Stomach (tissue), 19 donors: ENCODE measurements at places on chromosomes 2 and 18. TPM values are rescaled to one million over a fixed set of nuclear protein-coding genes. Genes with fewer than 3 reads are reported as not detected.

Gene SCG2
- 1.2 TPM for polyA plus RNA-seq

Gene BCL11A
- polyA plus RNA-seq = 1.2 TPM

Gene ST8SIA3
- polyA plus RNA-seq = 0.35 TPM

Gene RIT2
- polyA plus RNA-seq = not detected

Gene GAREM2
- polyA plus RNA-seq = 1.7 TPM

Gene CLHC1
- 8.8 TPM for polyA plus RNA-seq

Gene SPATA3
- polyA plus RNA-seq = not detected

Gene RTN4
- polyA plus RNA-seq = 40.8 TPM

Gene CD207
- not detected for polyA plus RNA-seq

Gene RUFY4
- polyA plus RNA-seq = 0.12 TPM

Gene SLC9A4
- 4.7 TPM for polyA plus RNA-seq

Gene TMEM247
- polyA plus RNA-seq = not detected

Gene TMEM37
- polyA plus RNA-seq = 6.7 TPM

Gene CTNNA2
- 0.28 TPM for polyA plus RNA-seq

Gene SMCHD1
- 5.0 TPM for polyA plus RNA-seq

Gene LDAH
- polyA plus RNA-seq = 5.9 TPM

Gene ACVR1
- polyA plus RNA-seq = 5.6 TPM

Gene CNGA3
- polyA plus RNA-seq = not detected

Gene AQP4
- 0.83 TPM for polyA plus RNA-seq

Gene DYSF
- 2.1 TPM for polyA plus RNA-seq

Gene CRACDL
- polyA plus RNA-seq = 5.4 TPM
